ENCODE measurements at places on chromosomes 5 and 9.

DNA sequence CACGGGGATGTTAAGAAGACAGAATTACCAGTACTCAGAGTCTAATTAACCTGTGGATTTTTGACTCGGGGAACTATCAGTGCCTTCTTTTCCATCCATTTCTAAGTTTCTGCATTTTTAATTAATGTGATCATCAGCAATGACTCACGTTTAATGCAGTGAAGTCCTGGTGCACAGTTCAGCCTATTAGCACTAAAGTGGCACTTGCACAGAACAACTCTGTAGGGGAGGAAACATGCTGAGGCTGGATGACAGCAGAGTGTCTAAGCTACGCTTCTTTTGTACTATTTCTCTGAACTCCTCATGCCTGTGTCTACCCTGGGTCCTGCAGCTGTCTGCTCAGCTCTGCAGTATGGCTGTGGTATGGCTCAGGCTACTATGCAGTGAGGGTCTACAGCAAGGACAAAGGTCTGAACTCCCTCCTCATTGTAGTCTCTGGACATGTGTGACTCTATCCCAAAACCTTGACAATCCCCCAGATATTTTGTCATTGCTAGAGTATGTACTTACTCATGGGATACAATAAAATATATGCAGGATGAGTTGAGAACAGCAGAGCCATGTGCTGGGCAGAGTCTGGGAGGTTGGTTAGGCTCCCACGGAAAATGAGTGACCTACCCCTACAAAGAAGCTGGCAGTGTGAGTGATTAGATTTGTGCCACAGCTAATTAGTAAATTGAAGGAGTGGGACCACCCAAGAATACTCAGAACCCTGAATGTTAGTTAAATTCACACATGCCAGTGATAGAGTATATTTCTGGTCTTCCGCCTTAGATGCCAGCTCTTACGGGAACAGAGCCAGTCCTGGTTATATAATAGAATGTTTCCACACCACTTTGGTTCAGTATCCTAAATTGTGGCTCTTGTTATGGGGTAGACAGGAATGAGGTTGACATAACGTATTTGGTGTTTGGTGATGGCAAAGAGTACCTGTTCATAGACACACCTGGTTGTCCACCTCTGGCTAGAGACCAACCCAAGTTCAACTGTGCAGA is 148.0 kb downstream of the GHR start:
- DNase-seq = no peak

DNA sequence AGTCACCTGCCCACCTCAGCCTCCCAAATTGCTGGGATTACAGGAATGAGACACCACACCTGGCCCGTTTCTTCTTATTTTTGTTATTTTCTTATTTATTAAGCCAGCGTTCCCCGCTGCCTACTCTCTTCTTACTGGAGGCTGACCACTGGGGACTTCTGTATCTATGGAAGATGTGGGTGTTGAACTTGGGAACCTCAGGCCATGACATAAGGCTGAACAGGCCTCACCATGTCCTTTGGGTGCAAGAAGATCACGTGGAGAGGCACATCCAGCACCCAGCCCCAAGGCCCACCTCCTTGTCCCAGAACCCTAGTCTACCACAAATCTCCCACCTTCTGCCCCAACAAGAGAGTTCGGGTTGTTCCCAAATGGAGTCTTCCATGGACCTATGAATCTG is 59.4 kb upstream of the NEK6 start:
- DNase-seq = no peak

DNA sequence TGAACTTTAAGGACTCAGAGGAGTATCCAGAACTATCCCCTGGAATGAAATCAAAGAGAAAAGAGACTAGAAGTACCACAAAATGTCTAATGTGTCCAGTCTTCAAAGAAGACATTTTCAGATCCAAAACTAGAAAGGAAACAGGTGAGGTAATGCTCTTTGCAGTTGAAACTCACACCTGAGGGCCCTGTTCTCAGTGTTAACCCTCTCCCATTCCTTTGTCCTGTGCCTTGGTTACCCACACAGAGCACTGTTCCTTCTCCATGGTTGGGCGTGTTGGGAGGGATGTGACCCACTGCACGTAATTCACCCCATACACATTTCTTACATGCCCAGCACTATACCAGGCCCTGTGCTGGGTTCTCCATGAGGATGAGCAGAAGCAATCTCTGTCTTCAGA is 21.3 kb downstream of the MSANTD3 start:
- DNase-seq = no peak

- DNase-seq = no peak
These were observed 26.6 kb upstream of the CD180 start for GRCh38 chr5:67223211-67223610.

- DNase-seq = no peak
These were observed 44.5 kb upstream of the TMEM252 start for GRCh38 chr9:68585034-68585761.

DNA sequence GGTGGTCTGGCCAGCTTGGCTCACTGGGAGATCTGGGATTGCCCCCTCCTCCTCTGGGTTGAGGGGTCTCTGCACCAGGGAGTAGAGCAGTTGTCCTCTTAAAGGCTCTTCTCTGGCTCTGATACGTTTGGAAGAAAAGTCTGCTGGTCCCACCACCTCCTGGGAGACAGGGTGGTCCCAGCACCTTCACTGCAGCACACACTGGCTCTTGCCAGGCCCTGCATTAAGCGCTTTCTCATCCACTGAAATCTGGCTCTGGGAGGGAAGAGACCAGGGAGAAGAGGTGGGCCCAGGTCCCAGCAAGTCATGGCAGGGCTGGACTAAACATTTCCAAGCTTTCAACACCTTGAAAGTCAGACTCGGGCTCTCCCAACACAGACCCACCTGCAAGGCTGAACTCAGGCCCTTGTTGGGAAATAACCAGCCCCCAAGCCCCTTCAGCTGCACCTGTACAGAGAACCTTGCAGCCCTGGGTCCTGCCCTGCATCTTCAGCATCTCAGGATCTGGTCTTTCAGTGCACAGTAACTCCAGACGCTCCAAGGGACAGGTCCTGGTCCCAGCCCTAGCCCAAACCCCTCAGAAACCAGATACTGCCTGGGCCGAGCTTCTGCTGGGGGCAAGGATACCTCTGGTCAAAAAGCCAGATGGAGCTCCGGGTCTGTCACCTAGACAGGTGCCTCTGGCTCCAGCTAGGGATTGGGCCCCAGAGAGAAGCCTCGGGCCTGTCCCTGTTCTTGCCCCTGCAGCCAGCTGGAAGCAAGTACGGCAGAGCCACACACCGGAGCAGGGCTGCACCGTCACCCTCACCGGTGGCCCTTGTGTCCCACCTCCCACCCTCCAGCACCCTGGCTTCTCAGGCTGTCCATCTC is 134.5 kb downstream of the DAB2IP start:
- DNase-seq = no peak

DNA sequence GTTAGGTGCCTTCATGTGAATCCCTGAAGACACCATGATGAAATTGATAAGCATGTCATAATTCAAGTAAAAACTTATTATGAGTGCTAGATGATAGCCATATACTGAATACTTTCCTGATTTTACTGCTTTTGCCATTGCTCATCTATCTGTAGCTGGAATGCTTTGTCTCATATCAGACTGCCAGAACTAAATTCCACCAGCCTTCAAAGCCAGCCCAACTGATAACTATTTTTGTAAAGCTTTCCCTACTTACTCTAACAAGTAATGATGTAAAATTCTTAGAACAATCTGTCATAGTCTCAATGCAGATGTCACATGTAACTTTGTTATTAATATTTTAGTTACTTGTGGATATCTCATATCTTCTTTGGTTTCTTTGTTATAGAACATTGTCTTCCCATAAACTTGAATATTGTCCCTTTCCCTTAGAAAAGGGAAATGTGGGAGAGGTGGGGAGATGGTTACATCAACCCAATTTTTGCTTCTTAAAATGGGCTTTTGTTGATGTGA is 128.3 kb downstream of the ZCCHC7 start:
- DNase-seq = no peak

- no peak for DNase-seq
These were observed 419.3 kb upstream of the ADAMTS16 start for GRCh38 chr5:4720831-4721230.

GRCh38 chr9:127066851-127067136 is 55.6 kb downstream of the ANGPTL2 start:
- DNase-seq = no peak

- no peak for DNase-seq
These were observed 6.5 kb upstream of the TMEM210 start for GRCh38 chr9:137178201-137178938.

- DNase-seq = no peak
These were observed 204.3 kb downstream of the PIK3R1 start for GRCh38 chr5:68419637-68420452.

GRCh38 chr9:130034570-130034969 is 8.4 kb downstream of the FNBP1 start:
- peak; percentile 50 for DNase-seq

DNA sequence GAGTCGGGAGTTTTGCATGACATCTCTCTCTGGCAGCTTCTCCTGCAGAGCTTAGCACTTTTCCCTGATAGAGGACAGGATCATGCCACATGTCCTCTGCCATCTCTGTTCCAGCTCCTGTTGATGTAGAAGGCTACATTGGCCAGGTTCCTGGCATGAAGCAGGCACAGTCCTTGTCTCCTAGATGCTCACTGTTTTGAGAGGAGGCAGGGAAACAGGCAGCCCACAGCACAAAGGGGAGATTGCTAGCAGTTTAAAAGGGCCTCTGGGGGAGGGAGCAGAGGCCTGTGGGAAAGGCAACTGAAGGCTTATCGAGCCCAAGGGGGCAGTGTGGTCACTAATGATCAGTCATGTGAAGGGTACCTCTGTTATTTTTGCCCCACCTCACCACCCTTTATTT is 10.7 kb downstream of the ARHGAP26 start:
- no peak for DNase-seq

DNA sequence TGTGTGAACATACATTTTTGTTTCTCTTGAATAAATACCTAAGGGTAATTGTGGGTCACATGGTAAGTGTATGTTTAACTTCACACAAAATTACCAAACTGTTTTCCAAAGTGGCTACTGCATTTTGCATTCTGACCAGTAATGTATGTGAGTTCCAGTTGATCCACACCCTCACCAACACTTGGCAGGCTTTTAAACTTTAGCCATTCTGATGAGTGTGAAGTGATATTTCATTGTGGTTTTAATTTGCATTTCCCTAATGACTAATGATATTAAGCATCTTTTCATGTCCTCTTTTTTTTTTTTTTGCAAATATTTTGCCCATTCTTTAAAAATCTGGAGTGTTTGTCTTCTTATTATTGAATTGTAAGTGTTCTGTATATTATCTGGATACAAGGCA is 53.5 kb upstream of the MAST4 start:
- DNase-seq = no peak

DNA sequence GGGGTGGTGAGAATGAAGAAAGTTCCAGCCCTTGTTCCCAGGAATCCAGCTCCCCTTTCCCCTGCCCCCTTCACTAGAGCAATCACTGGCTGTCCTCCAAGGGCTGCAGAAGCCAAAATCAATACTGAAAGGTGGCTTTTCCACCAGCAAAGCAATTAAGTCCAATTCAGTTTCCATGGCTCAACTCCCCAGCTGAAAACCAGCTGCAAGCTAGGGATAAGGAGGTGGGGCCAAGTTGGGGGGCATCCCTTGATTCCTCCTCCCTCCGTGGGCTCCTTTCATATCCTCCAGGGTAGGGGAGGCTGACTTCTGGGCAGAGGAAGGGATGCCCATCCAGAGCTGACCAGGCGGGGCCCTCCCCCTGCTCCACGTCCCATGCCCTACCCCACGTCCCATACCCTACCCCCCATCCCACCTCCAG is 22.7 kb downstream of the CAMK2A start:
- no peak for DNase-seq

DNA sequence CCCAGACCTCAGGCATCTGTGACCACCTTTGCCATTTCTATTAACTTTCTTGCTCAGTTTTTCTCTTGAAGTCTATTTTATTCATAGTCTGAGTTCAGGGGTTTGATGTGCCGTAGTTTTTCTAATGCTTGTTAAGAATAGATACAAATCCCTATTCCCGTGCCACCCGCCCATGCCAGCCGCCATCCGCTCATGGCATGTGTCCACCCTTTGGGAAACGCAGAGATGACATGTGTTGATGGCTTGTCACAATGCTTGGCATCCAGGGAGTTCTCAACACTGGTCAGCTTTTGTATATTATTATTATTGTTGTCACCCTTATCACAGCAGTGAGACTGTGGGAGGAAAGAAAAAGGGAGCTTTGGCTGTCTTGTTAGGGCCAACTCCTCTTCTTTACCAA is 17.3 kb upstream of the ANGPTL2 start:
- no peak for DNase-seq

DNA sequence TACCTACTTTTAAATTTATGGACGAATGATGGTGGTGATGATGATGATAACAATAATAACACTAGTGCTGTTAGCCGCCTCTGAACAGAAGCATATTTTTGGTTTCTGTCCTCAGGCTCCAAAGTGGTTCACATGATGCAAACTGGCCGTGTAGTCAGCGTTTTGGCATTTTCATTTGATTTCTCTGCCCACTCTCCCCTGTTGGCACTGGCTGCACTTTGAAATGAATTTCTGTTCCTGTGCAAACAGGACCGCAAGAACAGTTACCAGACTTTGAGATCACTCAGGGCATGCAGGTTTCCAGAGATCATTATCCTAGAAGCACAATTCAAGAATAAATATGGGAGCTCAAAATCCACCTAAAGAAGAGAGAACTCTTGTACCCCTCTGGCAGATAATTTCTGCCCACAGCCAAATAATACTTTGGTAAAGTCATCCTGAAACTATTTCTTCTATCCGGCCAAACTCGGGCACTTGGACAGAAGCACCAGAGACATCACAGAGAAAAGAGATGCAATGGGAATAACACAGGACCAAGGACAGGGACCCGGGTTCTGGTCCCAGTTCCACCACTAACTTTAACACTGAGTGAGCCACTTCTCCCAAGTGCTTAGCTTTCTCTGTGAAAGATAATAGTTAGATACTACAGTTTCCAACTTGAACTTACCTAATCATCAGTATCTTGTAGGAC is 201.7 kb upstream of the PTGER4 start:
- DNase-seq = peak; percentile 27

DNA sequence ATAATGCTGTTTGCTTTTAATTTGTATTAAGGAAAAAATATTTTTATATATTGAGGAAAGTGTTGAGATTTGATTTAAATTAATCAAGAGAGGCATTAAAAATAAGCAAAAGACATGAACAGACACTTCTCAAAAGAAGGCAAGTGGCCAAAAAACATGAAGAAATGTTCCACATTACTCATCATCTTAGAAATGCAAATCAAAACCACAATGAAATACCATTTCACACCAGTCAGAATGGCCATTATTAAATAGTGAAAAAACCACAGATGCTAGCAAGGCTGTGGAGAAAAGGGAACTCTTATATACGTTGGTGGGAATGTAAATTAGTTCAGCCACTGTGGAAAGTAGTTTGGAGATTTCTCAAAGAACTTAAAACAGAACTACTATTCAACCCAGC is 45.9 kb downstream of the RANBP17 start:
- no peak for DNase-seq

DNA sequence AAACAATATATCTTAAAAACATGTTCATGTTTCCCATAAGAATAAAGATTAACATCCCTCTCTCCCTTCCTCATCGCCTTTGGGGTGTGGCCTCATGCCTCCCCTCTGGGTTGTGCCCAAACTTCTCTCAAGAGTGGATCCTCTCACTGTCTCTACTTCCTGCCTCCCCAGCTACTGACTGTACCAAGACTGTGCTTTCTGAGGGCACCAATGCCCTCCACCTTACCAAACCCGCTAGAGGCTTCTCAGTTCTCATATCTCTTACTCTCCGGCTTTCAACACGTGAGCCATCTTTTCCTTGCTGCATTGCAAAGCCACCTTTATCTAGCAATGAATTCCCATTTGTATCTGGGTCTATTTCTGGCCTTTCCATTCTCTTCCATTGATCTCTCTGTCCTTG is 34.4 kb upstream of the KCNIP1 start:
- DNase-seq = no peak
